ENCODE measurements at places on chromosomes 6 and 20.
A peak's percentile ranks its signal among the peaks of the same experiment; 100 is the strongest.

- no peak for DNase-seq
Measured at GRCh38 chr20:25198663-25199383, 3.3 kb downstream of the ENTPD6 start.

GRCh38 chr6:118892355-118892991, 1.5 kb upstream of the ASF1A start:
- DNase-seq: no peak

DNA sequence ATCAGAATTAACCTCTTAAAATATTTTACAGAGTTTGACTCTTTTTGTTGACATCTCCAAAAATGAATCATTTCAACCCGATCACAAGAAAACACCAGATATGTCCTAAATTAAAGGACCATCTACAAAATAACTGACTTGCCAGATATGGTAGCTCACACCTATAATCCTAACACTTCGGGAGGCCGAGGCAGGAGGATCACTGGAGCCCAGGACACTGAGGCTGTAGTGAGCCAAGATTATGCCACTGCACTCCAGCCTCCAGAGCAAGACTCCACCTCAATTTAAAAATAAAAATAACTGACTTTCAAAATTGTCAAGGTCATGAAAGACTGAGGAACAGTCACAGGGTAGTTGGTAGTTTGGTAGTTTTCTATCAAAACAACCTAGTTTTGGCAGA, 34.9 kb downstream of the DCDC2 start:
- DNase-seq: no peak

DNA sequence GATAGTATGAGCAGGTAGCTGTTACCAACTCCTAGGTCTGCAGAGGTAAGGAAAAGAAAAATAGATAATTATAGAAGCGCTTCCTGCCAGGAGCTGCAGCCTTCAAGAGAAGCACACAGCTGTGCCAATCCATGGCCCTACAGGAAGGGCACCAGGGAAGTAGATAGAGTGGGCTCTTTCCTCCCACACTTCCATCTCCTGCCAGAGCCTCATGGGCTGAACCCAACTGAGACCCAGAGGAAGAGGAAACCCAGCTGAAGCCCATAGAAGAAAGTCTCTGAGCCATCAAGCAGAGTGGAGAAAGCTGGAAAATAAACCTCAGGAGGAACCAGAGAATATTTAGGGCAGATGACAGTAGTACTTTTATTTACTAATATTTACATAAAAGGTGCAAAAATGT, 146.7 kb upstream of the ATXN1 start:
- no peak for DNase-seq

GRCh38 chr20:47606414-47606982, 104.8 kb downstream of the NCOA3 start:
- DNase-seq: no peak

DNA sequence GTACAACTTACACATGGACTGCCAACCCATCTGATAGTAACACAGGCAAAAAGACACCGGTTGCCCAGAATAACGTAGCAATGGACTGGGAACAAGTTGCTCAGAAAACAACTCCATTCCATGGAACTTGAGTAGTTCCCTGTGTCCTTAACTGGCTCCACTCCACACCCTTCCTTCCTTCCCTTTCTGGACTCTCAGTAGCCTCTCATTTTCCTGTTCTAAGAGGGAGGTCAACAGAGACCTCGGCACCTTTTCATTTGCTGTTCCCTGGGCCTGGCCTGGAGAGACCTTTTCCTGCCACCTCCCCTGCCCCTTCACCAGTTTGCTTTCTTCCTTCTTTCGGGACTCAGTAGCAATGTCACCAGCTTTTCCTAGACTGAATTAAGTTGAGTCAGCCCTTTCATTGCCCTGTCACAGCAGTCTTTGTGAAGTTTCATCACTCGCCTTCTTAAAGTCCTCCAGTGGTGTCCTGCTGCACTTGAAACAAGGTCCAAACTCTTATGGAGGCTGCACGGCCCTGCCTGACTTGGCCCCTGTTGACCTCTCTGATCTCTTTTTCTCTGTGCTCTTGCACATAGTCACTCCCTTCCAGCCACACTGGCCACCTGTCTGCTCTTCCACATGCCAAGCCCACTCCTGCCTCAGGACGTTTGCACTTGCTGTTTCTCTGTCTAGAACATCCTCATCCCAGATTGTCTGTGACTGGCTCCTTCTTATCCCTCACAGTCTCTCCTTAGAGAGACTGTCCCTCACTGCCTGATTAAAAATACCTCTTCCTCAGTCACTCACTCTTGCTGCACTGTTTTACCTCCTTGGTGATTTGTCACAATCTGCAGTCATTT, 90.8 kb downstream of the KCNB1 start:
- DNase-seq: no peak

DNA sequence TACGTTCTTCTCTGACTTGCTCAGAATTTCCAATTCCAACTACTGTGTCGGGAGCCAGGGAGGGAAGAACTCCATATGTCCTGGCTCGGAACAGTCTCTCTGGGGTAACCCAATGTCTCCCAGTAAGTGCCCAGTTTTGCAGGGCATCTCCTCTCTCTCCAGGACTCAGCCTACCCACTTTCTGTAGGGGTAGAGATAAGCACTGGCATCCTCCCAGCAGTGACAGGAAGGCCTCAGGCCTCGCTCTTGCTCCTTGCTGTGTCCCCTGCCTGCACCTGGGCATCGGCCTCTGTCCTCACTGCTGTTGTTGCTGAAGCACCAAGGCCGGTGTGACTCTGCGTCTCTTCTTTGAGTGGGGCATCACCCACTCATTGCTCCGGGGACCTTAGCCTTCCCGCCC, 388.9 kb upstream of the JARID2 start:
- no peak for DNase-seq

GRCh38 chr20:60762386-60762785, 489.7 kb upstream of the CDH4 start:
- no peak for DNase-seq

GRCh38 chr6:159513914-159514313, 179.1 kb downstream of the SOD2 start:
- DNase-seq: no peak

GRCh38 chr6:14601490-14601889, 483.9 kb downstream of the CD83 start:
- DNase-seq: no peak

- DNase-seq: no peak
Measured at GRCh38 chr20:11924923-11925322, 7.2 kb downstream of the BTBD3 start.

GRCh38 chr6:8743170-8743745, 307.9 kb upstream of the SLC35B3 start:
- peak; percentile 41 for DNase-seq

GRCh38 chr20:58546416-58546711, 31.2 kb upstream of the APCDD1L start:
- no peak for DNase-seq

DNA sequence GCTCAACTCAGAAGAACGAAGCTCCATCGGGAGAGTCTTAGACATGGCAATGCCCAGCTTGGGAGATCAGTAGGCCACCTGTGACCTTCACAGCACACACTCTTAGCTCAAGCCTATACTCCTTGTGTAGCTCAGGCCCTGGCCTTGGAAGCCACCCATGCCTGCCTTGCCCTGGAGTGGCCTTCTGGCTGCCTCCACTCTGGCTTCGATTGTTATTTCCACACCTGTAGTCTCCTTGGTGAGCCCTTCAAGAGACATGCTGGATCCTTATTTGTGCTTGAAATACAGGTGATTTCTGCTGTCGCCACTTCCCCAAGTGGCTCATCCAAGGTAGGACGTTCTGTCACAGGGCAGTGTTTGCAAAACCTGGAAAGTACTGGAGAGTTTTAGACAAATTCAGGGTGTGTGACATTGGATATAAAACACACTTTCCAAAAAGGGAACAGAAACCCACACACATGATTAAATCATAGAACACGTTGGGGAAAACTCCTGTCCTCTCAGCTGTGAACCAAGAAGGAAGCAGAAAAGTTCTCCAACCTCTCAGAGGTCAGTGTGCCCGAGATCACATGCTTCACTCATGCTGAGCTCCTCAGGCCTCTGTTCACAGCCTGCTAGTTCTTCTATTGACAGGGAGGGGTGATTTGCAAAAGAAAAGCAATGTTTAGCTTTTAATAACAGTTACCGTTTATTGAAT, 391.8 kb downstream of the CDC5L start:
- no peak for DNase-seq

DNA sequence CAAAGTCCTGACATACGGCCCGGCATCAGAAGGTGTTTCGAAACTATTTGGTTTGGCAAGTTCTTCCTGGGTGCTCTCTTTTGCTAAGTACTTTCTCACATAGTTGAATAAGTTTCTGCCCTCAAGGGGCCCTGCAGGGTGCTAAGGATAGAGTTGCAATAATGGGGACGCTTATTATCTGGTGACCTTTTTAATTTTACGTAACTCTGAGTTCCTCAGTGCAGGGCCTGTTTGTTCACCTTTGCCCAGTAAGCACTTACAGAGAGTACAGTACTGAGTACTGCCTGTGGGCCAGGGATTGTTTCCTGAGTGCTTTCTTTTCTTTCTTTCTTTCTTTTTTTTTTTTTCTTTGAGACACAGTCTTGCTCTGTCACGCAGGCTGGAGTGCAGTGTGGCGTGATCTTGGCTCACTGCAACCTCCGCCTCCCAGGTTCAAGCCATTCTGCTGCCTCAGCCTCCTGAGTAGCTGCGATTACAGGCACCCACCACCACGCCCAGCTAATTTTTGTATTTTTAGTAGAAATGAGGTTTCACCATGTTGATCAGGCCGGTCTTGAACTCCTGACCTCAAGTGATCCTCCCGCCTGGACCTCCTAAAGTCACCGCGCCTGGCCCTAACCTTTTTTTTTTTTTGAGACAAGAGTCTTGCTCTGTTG, 4.5 kb upstream of the PXMP4 start:
- DNase-seq: no peak

DNA sequence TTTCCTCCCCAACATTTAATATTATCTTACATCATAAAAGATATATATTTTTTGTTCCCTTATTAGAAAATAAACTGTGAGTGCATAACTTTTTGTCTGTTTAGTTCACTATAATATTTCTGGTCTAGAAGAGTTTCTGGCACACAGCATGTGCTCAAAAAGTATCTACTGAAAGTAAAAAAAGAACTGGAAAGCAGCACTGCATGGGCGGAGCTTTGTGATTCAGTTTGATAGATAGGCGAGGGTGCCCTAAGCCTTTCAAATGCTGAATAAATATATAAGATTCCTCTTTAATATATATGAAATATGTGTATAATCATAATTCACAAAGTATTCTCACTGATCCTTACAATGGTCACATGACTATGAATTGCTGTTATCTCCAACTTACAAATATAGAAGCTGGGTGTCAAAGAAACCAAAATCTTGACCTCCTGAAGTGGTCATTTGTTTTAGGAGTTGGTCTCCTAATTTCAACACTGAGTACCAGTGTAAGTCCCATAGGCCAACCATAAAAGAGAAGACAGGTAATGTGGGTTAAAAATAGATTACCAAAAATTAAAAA, 50.8 kb downstream of the OR2B2 start:
- no peak for DNase-seq

DNA sequence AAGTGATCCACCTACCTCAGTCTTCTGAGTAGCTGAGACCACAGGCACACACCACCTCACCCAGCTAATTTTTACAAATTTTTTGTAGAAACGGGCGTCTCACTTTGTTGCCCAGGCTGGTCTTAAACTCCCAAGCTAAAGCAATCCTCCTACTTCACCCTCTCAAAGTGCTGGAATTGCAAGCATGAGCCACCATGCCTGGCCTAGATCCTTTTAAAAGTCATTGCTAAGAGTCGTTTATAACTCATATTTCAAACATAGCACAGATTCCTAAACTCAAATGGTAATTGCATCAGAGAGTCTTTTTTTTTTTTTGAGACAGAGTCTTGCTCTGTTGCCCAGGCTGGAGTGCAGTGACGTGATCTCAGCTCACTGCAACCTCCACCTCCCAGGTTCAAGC, 7.7 kb upstream of the SAMHD1 start:
- no peak for DNase-seq

DNA sequence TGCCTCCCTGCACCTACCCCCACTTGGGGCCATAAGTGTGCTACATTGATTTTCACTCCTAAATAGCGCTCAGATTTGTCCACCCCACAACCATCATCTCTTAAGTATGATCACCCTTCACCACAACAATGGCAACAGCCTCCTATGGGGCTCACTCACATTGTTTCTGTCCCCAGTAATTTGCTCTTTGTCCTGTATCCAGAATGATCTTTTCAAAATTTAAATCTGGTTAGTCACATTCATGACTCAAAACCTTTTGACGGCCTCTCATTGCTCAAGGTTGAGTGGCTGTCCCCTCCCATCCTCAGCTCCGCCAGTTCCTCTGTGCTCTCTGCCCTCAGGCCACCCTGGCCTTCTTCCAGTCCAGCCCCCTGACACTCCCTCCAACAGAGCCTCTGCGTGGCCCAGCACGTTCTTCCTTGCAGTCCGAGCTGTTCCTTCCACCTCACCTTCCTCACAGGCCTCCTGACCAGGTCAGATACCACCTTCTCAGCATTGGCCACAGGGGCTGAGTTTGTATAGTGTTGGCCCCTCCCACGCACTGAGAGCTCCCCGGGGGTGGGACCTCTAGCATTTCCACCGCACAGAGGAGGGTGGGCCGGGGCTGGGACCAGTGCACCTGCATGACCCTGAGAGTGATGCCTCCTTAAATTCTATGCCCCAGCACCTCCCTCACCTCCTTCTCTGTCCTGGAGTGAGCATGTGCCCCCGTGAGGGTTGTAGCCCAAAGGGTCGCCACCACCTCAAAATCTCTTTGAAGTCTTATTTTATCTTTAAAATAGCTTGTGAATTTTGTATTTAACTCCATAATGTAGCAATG, 2.4 kb upstream of the PPP1R3G start:
- peak; percentile 98 for DNase-seq

DNA sequence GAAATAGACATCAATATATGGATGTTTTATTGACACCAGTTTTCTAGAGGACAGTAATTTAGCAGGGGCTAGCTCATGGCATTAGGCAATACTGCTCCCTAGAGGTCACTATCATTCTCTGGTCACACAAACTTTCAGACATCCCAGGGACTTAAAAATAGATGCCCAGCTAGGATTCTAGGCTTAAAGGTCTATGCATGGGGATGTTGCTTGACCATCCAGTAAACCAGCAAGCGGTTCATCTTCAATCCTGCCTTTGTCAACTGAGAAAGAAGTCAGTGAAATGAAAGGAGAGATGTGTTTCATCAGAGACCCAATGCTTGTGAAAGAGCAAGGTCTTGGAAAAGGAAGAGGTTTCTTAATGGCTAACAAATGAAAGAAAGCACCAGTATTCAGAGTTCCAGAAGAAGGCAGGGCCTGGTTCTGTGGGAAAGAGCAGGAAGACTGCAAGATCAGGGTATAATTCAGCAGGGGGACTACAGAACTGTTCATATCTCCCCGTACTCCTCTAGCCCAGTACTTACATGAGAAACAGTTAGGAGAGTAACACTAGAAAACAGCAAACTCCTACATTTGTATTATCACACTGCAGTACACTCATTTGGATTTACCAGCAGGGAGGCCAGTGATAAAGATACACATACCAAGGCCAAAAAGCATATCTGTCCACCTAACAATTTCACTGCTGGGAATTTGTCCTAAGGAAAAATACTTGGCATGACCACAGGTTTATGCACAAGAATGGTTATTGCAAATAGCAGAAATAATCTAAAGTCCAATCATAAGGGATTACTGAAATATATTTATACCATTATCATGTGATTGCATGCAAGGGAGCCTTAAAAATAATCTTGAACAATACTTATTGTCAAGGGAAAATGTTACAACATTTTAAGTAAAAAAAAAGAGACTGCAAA, 151.4 kb upstream of the LAMA2 start:
- DNase-seq: peak; percentile 61

- DNase-seq: peak; percentile 33
Measured at GRCh38 chr20:61896058-61896961, 169.4 kb downstream of the TAF4 start.
